Stromal cell of bone marrow (primary cell): ENCODE measurements at places on chromosomes 3 and 15.

- no peak for DNase-seq
Measured at GRCh38 chr3:58989163-58989562, 60.7 kb downstream of the CFAP20DC start.

DNA sequence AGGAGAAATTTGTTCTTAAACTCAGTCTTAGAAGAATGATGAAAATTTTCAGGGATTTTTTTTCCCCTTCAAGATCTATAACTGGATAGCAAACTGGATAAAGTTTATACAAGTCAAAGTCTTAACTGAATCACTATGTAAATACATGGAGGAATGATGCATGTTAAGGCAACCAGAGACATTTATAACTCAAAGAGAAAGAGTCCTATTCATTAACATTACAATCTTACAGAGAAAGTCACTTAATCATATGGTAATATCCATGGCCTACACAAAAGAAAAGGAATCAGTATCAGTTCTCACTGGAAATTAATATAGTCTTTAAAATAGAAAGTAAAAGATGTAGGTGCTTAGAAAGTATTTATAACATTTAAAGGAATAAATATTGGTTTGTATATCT, 869.1 kb downstream of the TBL1XR1 start:
- no peak for DNase-seq

GRCh38 chr3:58375254-58375653, 42.6 kb downstream of the PXK start:
- no peak for DNase-seq

DNA sequence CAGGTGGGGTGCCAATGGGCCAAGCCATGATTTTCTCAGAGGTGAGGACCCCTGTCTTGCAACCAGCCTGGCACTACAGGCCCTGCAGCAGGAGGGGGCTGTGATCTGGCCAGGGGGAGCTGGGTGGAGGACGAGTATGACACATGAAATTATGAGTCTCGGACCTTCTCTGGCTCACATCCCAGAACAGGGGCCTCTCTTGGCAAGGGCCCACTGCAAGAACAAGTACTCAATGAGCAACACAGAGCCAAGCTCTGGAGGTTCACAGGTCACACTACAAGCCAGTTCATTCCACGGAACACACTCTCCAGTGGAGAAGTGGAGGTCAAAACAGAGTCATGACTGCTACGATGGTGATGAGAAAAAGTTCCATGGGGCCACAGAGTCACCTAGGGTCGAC, 28.3 kb downstream of the CCDC32 start:
- DNase-seq: peak; percentile 5

GRCh38 chr3:54830658-54831057, 97.2 kb downstream of the LRTM1 start:
- DNase-seq: no peak

- DNase-seq: no peak
Measured at GRCh38 chr3:130686833-130687232, 59.8 kb downstream of the PIK3R4 start.

- no peak for DNase-seq
Measured at GRCh38 chr3:196599734-196600128, 31.3 kb downstream of the FBXO45 start.

GRCh38 chr3:39025222-39025970, 26.3 kb downstream of the SCN11A start:
- no peak for DNase-seq

- DNase-seq: no peak
Measured at GRCh38 chr3:36416599-36416998, 36.3 kb downstream of the STAC start.

DNA sequence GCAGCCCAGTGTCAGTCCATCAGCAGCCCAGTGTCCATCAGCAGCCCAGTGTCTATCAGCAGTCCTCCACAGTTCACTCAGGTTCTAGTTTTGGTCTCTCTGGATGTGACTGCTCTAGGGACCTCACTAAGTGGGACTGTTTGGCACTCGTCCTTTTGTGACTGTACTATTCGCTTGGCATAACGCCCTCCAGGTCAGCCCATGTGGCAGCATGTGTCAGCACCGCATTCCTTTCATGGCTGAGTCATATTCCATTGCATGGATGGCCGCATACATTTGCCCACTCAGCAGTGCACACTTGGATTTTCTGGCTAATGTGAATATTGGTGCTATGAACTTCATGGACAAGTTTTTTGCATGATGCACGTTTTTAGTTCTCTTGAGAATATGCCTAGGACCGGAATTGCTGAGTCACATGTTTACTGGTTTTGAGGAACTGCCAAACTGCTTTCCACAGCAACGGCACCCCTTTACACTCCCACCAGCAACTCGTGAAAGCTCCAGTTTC, 16.4 kb downstream of the CHST13 start:
- peak; percentile 92 for DNase-seq
